Effector CD4-positive, alpha-beta T cell (primary cell): ENCODE measurements at places on chromosomes 16 and 17.

- peak; percentile 72 for DNase-seq
These were observed 493 bp downstream of the PLSCR3 start for GRCh38 chr17:7393613-7394451.

DNA sequence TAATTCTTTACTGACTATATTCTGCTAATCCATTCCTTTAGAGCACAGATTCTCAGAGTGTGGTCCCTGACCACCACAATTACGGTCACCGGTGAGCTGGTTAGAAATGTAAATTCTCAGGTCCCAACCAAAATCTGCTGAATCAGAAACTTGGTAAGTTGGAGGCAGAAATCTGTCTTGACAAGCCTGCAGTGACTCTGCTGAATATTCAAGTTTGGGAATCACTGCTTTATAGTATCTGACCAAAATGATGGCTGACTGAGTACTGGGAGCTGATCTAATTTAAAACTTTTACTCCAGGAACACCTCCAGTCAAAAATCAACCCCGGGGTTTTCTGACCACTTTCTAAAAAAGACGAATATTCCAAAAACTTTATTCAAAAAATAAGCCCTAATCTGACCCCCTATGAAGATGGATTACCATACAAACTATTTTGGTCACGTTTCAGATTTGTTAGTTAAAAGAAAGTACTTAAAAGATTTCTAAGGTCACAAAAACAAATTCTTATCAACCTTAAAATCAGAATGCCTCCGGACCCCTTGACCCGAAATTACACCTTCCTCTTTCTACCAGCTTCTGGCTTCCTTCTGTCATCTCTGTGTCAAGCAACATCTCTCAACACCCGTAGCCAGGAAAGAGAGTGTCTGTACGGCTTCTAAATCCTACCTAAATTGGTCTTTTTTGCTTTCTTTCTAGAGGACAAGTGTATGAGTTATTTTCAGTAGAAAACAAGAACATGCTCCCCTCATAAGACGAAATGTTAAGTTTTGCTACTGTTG, 38.6 kb downstream of the CREBBP start:
- DNase-seq, result no peak

DNA sequence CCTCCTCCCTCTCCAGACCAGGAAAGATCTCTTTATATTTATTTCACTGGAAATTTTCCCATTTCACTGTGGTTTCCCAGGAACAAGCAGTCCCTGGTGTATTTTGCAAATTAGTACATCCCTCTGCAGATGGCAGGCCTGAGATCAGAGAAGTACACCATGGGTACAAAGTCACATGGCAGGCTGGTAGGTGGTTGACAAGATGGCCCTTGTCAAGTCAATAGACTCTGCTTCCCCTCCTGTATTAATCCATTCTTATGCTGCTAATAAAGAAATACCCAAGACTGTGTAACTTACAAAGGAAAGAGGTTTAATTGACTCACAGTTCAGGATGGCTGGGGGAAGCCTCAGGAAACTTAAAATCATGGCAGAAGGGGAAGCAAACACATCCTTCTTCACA, 51.6 kb upstream of the KSR1 start:
- no peak for DNase-seq

DNA sequence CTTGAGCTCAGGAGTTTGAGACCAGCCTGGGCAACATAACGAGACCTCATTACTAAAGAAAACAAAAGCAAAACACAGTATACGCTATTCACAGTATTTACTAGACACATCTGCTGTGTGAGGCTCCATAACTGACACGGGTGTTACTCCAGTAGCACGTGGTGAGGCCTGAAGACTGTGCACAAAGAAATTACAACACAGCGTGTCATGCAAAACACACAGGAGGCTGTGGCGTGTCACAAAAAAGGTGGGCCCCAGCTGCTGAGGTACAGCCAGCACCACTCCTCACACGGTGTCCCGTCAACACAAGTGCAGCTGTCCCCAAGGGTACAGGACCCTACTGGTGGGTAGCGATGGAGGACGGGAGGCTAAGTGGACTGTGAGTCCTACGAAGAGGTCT, 2.7 kb downstream of the CYBC1 start:
- no peak for DNase-seq

GRCh38 chr17:15236281-15237105, 28.6 kb downstream of the PMP22 start:
- DNase-seq, result no peak

- DNase-seq, result no peak
These were observed 30.7 kb upstream of the SSTR2 start for GRCh38 chr17:73133911-73134649.

GRCh38 chr17:42886283-42887176, 14.1 kb upstream of the G6PC1 start:
- no peak for DNase-seq

DNA sequence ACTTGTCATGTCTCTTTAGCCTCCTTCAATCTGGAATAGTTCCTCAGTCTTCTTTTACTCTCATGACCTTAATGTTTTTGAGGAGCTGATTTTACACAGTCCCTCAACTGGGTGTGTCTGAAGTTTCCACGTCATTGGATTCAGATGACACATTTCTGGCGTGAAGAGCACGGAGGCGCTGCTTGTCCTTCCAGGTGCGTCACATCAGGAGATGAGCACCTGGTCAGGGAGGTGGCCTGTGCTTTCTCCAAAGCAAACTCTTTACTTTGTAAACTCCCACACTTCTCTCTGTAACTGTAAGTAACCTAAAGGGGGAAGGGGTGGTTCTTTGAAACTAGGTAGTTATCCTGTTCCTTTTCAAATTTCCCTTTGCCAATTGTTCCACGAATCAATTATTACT, 52.5 kb upstream of the MNT start:
- no peak for DNase-seq

GRCh38 chr16:29668267-29668666, 5.2 kb downstream of the SPN start:
- DNase-seq, result no peak

- peak; percentile 44 for DNase-seq
These were observed at the start of gene SDR42E1 for GRCh38 chr16:82011199-82011641. TSS of gene SDR42E1 (minus strand) at chr16:82011470. CDS start at chr16:82000858, 10,612 bp downstream.

- no peak for DNase-seq
These were observed 51.4 kb upstream of the MNT start for GRCh38 chr17:2452216-2452750.

DNA sequence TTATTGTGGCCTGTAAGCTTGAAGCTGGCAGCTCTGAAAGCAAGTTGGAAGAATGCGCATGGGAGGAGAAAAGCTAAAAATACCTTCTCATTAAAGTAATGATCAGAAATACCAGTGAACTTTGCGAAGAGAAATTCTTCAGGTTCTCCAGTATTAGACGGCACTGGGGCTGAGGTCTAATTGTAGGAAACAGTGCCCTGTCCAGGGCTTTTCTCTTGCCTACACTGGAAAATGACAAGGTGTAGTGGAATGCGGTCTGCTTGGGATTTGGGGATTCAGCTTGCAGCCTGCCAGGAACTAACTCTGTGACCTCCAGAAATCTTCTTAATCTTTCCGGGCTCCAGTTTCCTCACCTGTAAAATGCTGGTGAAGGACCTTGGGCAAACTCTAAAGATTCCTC, 53.3 kb upstream of the KCNJ16 start:
- DNase-seq, result no peak
